ENCODE measurements at places on chromosomes 13 and 19.

GRCh38 chr13:102769679-102770078 is 3.9 kb downstream of the TEX30 start:
- no peak for DNase-seq

- no peak for DNase-seq
Measured at GRCh38 chr13:114029866-114030625, 56.2 kb upstream of the C13orf46 start.

DNA sequence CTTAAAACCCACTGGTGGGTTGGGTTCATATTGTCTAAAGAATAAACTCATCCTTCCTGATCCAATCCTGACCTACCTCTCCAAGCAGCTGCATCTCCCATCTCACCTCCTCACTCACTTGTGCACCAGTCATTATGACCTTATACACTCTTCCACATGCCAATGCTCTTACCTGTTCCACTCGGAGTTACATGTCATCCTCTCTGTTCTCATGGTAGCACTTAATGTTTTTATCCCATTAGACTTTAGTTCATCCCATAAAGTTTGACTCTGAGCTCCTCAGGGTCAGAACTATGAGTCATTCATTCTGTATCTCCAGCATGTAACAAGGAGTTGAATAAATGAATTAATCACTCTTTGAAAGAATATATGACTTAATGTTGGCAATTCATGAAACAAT is 330.2 kb downstream of the KLF12 start:
- no peak for DNase-seq

GRCh38 chr13:20566468-20566897 is 474 bp upstream of the IFT88 start:
- no peak for DNase-seq

GRCh38 chr19:47373246-47374240 is 24.4 kb downstream of the DHX34 start:
- no peak for DNase-seq

GRCh38 chr19:33403221-33403972 is 29.9 kb downstream of the CEBPG start:
- DNase-seq, result no peak
